Progenitor cell of endocrine pancreas (in vitro differentiated cells): ENCODE measurements at places on chromosomes 3 and 15.

GRCh38 chr3:31522152-31522551 is 10.6 kb upstream of the STT3B start:
- DNase-seq = no peak

DNA sequence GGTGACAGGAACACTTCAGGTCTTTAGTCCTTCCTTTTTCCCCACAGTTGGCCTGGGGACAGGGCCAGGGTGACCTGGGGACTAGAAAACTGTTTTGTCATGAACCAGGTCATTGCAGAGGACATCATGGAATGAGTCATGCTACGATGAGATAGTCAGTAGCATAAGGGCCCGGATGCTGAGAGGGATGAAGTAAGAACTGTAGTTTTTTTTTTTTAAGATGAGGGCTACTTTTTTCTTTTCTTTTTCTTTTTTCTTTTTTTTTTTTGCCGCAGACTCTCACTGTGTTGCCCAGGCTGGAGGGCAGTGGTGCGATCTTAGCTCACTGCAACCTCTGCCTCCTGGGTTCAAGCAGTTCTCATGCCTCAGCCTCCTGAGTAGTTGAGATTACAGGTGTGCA is 8.0 kb downstream of the MAP2K5 start:
- no peak for DNase-seq

DNA sequence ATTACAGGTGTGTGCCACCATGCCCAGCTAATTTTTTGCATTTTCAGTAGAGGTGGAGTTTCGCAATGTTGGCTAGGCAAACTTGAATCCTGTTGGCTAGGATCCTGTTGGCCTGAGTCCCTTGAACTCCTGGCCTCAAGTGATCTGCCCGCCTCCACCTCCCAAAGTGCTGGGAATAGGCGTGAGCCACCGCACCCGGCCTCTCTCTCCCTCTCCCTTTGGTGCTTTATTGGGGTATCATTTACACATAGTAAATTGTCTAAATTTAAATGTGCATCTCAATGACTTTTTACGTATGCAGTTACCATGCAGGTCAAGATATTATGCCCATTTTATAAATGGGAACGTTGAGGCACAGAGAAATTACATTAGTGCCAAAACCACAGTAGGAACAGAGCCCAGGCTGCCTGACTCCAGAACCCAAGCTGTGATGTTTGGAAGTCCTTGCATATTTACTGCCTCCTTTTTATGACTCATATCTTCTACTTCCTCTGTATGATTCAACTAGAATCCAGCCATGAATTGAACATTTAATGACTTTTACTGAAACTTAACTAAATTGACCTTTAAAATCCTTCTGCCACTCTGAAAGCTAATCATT is 34.0 kb upstream of the RPP14 start:
- DNase-seq = no peak

GRCh38 chr3:123728014-123728413 is 143.2 kb upstream of the HACD2 start:
- DNase-seq = no peak
